ENCODE measurements at places on chromosomes 12 and 14. TPM values are rescaled to one million over a fixed set of nuclear protein-coding genes. Genes with fewer than 3 reads are reported as not detected.

DNA sequence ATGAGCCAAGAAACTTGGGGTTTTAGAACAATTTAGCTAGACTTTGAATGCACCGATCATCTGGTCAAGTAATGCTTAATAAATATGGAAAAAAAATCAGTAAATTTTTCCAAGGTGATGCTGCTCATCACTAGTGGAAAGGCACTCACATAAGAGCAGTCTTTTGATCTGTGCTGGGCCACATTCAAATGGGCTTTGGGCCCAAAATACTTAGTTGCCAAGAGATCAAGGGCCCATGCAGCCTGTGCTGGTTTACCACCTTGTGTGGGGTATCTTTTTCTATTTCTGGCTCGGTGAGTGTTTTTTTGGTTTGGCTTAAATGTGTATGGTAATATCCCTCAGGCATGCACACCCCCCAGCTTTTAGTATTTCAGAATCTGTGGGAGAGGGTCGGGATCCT is 943.2 kb downstream of the TMTC2 start:
- H3K27ac ChIP-seq, result no peak overlapping the region
- H3K4me3 ChIP-seq, result no peak overlapping the region
- H3K27me3 ChIP-seq, result no peaks in the 10 kb centered on the region
- H3K4me1 ChIP-seq, result no peaks in the 10 kb centered on the region

DNA sequence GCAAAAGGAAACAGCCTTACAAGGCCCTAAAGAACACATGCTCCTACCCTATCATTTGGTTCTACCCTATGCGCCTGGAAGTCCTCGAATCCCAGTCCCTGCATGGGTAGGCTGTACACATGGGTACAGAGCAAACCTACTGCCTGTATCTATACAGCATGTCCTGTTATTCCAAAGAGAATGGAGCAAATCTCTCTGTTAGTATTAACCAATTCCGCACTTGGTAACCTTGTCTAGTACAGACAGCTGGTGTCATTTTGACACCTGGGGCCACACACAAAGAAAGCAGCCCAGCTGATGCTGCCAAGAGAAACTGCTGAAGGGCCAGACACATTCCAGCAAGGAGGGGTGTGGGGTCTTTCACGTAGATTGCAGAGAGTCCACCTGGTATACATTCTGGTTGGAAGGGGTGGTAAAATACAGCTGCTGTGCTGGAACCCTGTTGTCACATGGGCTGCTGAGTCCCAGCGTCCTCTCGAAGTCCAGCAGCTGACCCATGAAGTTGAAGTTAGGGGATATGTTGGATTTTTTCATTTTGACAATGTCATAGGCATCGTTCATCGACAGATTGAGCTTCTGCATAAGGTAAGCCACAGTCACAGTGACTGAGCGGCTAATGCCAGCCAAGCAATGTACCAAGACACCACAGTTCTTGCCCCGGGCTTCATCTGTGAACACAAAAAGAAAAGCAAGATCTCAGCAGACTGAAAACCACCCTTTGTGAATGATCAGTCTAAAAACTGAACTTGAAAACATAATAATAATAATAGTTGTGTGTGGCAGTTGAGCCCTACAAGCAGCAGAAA is 3.2 kb downstream of the DUSP6 start:
- H3K27me3 ChIP-seq, result no peaks in the 10 kb centered on the region
- H3K27ac ChIP-seq, result no peak overlapping the region
- H3K36me3 ChIP-seq, result no peaks in the 10 kb centered on the region

DNA sequence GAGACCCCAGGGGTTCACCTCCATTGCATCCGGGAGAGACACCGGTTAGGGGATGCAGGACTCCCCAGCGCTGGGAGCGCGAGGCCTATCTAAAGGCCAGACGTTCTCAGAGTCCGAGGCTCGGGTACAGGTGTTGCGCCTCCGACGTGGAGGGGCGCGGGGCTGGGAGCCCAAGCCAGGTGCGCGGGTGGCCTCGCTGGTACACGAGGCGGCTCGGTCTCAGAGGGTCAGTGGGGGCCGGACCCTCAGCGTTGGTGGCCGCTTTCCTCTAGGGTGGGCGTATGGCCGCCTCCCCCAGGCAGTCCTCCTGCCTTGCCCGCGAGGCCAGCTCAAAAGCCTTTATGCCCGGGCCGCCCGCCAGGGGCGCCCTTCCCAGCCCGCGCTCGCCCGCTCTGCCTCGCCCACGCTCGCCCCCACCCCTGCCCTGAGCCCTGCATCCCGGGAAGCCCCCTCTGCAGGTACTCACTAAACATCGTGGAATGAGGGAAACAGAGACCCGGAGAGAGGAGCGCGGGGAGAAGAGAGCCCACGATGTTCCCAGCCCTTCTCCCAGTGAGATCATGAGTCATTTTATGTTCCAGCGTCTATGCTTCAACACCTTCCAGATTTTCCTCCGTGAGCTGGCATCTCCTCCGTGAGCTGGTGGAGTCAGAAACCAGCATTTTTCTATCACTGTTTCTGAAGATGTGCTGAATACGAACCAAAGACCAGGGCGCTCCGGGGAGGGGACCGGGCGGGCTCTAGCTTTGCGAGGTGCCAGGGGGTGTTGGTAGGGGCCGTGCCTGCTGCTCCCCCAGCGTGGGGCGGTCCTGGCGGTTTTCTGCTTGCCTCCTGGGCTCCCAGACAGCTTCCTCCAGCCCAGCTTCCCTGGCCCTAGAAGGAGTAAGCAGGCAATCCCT is 73.8 kb downstream of the DIO3 start:
- H3K27me3 ChIP-seq, result peaks cover 25% of the 10 kb centered on the region
- no peak overlapping the region for H3K4me3 ChIP-seq
- DNase-seq, result no peak
- peaks cover 10% of the 10 kb centered on the region for H3K4me1 ChIP-seq
- H3K36me3 ChIP-seq, result peaks cover 5% of the 10 kb centered on the region

DNA sequence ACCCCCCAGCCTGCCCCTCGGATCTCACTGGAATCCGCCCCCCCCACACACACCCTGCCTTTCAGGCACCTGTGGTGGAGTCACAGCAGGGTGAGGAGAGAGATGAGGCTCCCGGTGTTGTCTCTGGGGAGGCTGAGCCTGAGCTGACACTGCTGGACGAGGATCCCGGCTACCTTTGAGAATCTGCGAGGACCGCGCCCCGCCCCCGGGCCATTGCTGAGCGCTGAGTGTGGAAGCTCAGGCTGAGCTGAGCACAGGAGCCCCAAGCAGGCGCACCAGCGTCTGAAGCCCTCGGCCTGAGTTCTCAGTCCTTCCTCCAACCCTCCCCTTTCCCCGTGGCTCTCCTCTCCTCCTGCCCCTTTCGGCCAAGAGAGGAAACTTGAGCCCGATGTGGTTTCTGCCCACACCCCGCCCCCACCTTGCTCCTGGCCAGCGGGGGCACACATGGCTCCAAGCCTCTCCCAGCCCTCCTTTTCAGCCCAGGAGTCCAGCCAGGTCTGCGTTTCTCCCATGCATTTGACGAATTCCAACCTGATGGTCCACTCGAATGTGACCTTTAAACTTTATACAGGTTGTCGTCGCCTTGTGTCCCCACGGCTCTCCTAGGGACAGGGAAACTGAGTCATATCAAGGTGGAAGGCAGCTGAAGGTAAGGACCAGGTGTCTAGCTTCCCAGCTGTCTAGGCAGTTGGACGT is at the start of gene NFE2:
Gene NFE2 (minus strand): TSS at position 284 of the 696 bp plus-strand sequence. CDS start 5,767 bp downstream, outside the sequence.
- H3K4me1 ChIP-seq, result peaks cover 23% of the 10 kb centered on the region
- no peak within 1 kb of the TSS for H3K27ac ChIP-seq
- H3K4me3 ChIP-seq, result peak within 1 kb of the TSS; percentile 65
- peaks cover 63% of the 10 kb centered on the region for H3K27me3 ChIP-seq

DNA sequence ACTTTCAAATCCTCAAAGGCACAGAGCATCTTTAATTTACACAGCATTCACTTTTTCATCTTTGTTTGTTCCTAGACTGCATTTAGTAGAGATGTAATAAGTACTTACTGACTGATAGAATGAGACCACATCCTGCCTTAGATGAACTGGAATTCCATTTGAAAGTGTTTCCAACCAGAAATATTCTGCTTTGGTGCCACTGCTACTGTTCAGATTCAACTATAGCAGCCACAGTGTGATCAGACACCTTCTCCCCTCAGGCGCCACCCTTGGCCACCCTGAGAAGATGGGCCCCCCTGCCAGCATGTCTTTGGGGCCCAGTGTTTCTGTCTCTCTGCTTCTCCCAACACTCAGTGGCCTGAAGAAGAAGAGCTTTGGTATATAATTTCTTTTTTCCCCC is 449.1 kb downstream of the RAD51B start:
- H3K27me3 ChIP-seq, result no peaks in the 10 kb centered on the region
- peak overlapping the region; percentile 60 for H3K27ac ChIP-seq
- DNase-seq, result no peak
- no peaks in the 10 kb centered on the region for H3K36me3 ChIP-seq
- H3K4me3 ChIP-seq, result peak overlapping the region; percentile 22

The BAZ1A gene
- 51.7 TPM for total RNA-seq

The LRCOL1 gene
- not detected for total RNA-seq

The CLEC12A gene
- total RNA-seq, result 0.37 TPM

DNA sequence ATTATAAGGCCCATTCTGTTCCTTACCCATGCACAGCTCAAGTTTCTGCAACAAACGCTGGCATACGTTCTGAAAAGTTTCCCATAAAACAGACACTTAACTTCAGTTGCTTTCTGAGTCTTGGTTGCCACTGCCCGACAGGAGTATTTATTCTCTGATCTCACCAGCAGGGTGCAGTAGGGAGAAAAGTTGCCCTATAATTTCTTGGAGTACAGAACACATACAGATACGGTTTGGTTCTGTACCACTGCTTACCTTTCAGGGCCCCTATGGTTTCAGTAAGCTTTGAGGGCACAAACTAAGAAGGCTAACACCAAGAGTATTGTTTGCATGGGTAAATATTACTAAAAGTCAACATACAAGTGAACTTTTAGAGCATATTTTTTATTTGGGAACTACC is 77.9 kb downstream of the SPATA7 start:
- no peak overlapping the region for H3K27ac ChIP-seq
- no peaks in the 10 kb centered on the region for H3K27me3 ChIP-seq
- H3K4me3 ChIP-seq, result no peak overlapping the region
- H3K36me3 ChIP-seq, result peaks cover 5% of the 10 kb centered on the region
- H3K4me1 ChIP-seq, result no peaks in the 10 kb centered on the region

DNA sequence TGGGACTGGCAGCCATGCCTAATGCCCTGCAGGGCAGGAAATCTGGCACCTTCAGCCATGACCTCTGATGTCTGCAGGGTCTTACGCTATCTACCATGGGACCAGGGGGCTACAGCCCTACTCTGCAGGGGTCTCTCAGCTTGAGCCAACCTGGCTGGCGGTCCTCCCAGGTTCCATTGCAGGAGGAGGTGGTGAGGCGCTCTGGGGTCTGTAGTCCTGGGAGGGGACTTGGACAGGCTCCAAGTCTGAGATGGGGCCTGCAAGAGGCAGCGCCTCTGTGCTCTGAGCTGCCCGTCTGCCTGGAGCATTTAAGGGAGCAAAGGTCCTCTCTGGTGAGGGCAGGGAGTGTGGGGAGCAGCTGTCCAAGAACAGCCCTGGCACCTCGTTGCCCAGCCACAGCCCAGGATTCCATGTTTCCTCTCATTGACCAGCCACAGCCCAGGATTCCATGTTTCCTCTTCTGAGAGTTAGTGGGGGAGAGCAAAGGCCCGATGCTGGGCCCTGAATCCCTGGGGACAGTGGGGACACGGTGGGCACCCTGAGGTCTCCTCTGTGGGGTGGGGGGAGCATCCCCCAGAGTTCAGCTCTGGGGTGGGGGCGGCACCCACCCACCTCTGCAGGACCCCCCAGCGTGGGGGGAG is 655 bp downstream of the PLD4 start:
- no peaks in the 10 kb centered on the region for H3K36me3 ChIP-seq
- no peaks in the 10 kb centered on the region for H3K4me1 ChIP-seq
- no peak for DNase-seq
- H3K27me3 ChIP-seq, result peaks cover 13% of the 10 kb centered on the region
- H3K27ac ChIP-seq, result no peak overlapping the region

DNA sequence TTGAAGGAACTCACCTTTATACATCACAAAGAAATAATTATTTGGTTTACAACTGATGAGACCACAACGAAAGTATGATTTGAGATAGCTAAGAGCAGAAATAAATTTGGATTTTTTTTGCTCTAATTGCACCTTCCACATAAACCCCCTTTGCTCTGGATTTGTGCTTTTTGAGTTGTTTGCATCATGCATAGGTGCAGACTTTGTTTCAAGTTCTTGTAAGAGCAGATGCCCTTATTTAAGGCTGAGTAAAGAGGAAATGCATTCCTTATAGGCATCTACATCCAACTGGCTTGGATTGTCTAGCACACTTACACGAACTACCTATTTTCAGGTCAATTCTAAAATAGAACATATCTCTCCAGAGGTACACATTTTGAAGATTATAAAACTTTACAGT is 6.6 kb upstream of the CCND2 start:
- DNase-seq, result no peak
- no peaks in the 10 kb centered on the region for H3K36me3 ChIP-seq
- peaks cover 10% of the 10 kb centered on the region for H3K27me3 ChIP-seq
- no peak overlapping the region for H3K27ac ChIP-seq

The PGF gene
- not detected for total RNA-seq

The STAB2 gene
- not detected for total RNA-seq

The TARBP2 gene
- total RNA-seq, result 29.3 TPM

GRCh38 chr12:68341822-68342221 is 9.7 kb upstream of the MDM1 start:
- H3K4me1 ChIP-seq, result peaks cover 15% of the 10 kb centered on the region
- peaks cover 24% of the 10 kb centered on the region for H3K27me3 ChIP-seq

The TNFAIP2 gene
- 6.3 TPM for total RNA-seq

The ADGRD1 gene
- total RNA-seq, result 0.67 TPM

- no peaks in the 10 kb centered on the region for H3K36me3 ChIP-seq
- H3K27me3 ChIP-seq, result no peaks in the 10 kb centered on the region
- no peaks in the 10 kb centered on the region for H3K4me1 ChIP-seq
- H3K4me3 ChIP-seq, result no peak overlapping the region
These were observed 121.2 kb downstream of the PTPRQ start for GRCh38 chr12:80565271-80565670.

- no peak overlapping the region for H3K27ac ChIP-seq
- H3K27me3 ChIP-seq, result no peaks in the 10 kb centered on the region
- DNase-seq, result no peak
- H3K36me3 ChIP-seq, result no peaks in the 10 kb centered on the region
- H3K4me1 ChIP-seq, result peaks cover 4% of the 10 kb centered on the region
These were observed 434.8 kb downstream of the CCER1 start for GRCh38 chr12:90520002-90520734.

The TCL1A gene
- not detected for total RNA-seq

DNA sequence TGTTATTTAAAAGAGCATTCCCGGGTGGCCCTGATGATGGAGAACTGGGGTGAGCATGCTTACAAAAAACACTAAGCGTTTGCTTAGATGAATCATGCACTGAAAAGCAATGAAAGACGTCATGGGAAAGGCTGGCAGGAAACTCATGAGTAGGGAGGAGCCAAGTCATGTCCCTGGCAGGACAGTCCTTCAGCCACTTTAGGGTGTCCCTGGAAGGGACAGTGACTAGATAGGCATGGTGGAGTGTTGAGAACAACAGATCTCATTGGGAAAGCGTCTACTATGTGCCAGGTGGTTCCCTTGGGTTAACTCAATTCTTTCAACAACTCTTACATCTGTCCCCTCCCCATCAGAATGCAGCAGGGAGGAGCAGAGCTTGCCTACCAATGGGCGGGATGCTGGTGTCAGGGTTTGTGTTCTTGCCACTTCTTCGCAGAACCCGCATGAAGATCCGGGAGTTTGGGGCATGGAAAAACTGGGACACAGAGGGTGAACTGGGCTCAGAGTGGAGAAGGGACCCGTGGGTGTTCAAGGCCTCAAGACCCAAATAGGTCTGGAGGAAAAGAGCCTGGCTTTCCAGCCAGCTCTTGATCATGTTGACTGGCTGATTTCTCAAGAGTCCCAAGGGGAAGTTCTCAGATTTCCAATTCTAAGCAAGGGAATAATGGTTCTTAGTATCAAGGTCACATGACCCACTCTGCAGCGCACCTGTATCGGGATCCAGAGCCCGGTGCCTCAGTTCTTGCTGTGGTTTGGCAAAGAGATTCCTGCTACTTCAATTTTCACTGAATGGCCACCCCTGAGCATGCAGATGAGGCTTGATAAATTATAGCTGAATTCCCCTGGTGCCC is 653.9 kb upstream of the TBX3 start:
- DNase-seq, result no peak
- no peaks in the 10 kb centered on the region for H3K27me3 ChIP-seq
- no peaks in the 10 kb centered on the region for H3K4me1 ChIP-seq
- H3K27ac ChIP-seq, result no peak overlapping the region
- no peaks in the 10 kb centered on the region for H3K36me3 ChIP-seq
- H3K4me3 ChIP-seq, result no peak overlapping the region
